ENCODE measurements at places on chromosomes 7 and 10.

DNA sequence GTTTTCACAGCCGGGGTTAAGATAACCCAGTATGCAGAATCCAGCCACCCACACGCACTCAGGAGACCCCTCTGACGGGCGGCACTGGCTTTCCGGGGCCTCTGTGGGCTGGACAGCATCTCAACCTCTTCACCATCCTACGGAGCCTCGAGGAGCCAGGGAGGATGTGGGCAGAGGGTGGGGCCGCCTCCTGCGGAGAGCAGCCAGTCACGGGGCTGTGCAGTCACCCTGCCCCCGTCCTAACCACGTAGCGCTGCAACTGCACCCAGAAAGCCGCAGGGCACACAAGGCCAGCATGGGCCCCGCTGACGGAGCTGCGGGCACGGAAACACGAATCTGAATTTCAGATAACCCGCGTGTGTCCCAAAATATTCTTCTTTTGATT is 270.3 kb downstream of the ELFN1 start:
- DNase-seq: no peak

DNA sequence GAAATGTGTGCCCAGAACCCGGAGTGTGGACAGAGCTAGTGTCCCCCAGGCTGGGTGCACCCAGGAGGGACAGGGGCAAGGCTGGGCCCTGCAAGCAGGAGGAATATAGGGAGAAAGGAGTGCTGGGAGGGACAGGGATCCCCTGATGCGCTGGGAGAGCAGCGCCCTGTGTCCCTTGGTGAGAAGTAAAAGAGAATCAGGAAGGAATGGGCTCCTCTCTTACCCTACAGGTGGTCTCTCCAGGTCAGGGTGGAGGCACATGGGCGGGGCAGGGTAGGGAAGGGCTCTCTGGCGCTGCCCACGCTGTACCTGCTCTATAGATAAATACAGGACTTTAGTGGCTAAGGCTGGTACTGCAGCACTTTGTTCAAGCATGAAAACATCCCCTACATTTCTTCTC is 753.8 kb downstream of the GRID1 start:
- no peak for DNase-seq

- DNase-seq: no peak
Observed at GRCh38 chr7:127380479-127380878, 12.0 kb downstream of the ZNF800 start.

- DNase-seq: no peak
Observed at GRCh38 chr10:92350411-92350810, 59.4 kb downstream of the MARCHF5 start.

DNA sequence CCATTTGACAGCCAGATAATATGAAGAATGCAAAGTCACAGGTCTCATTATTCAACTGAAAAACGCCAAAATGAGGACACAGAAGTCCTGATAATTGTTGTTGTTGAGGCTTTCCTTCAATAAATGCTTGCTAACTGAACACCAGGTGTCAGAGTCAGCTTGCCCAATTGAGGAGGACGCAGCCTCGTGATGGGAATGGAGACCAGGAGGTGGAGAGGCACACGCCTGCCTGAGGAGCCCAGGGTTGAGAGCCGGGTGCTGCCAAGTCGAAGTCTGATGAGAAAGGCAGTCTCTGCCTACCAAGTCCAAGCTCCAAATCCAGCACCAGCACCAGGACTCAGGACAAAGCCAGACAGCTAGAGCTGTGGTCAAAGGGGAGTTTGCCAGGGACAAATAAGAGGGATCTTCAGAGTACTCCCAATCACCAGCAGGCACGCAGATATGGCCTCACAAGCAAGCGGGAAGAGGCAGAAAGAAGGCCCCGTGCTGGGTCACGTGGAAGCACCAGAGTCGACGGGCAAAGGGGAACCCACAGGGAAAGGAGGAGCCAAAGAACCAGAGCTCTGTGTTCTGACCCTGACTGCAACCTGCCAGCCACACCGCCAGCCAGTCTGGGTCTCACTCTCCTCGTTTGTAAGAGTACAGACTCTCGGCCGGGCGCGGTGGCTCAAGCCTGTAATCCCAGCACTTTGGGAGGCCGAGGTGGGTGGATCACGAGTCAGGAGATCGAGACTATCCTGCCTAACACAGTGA is 47.6 kb downstream of the VOPP1 start:
- DNase-seq: no peak

GRCh38 chr7:77473229-77474005 is 57.3 kb upstream of the GSAP start:
- DNase-seq: no peak

GRCh38 chr7:128962899-128963298 is 25.2 kb downstream of the IRF5 start:
- DNase-seq: no peak

DNA sequence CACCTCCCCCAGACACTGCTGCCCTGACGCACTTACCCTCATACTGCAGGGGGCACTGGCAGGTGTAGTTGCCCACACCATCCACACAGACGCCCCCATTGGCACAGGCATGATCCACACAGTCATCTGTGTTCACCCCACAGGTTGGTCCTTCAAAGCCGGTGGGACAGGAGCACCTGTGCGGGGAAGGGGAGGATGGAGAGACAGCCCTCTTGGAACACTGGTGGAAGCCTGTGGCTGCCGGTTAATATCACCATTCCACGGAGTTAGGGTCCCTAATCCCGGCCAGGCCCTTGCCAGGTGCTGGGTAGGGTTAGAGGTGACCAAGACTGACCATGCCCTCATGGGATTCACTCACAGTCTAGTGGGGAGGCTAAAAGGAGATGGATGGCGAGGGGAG is 171.8 kb downstream of the SLIT1 start:
- no peak for DNase-seq

DNA sequence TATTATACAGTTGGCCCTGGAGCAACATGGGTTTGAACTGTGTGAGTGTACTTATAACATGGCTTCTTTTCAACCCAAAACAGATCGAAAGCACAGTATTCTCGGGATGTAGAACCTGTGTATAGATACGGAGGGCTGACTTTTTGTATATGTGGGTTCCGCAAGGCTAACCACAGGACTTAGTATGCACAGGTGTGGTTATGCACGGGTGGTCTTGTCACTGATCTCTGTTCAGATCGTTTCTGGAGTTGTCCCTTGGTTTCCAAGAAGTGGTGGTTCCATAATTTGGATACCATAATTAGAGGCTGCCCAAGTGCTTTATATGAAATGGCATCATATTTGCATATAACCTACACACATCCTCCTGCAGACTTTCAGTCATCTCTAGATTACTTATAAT is 10.9 kb upstream of the BHLHA15 start:
- DNase-seq: no peak

DNA sequence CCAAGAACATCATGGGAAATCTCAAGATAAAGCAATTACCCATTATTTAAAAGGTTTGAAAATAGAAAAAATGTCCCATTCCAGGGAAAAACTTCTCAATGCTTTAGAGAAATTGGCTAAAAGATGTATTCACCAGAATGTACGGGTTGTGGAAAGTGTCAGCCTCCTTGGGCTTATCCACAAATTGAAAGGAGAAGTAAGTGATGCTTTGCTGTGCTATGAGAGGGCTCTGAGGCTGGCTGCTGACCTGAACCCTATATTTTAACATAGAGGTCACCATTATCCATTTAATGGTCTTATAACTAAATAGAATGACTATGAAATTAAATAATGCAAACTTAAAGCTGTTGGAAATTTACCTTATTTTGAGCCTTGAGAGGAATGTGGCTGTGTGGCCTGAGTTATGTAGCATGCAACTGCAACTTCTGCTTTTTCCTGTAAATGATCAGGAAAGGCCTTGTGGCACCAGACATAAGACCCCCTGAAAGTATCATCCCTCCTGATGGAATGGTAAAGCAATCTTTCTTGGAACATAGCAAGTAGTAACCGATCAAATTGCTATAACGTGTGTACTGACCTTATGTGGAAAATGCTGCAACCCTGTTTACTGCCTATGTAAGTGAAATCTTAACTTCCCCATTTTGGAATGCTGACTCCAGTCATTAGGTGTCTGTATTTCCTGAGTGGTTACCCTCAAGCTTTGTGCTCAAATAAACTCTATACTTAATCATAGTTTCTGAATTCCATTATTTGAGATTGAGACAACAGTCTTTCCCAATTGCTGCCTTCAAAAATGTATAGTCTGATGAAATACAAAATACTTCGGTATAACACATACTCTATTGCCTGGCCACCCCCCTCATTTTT is 6.9 kb downstream of the IFIT1B start:
- DNase-seq: no peak

GRCh38 chr10:69638642-69639041 is 8.6 kb downstream of the FAM241B start:
- DNase-seq: no peak

GRCh38 chr10:124173298-124173900 is 80.0 kb upstream of the CHST15 start:
- DNase-seq: no peak

- DNase-seq: no peak
Observed at GRCh38 chr7:128366300-128366699, 4.8 kb upstream of the PRRT4 start.

DNA sequence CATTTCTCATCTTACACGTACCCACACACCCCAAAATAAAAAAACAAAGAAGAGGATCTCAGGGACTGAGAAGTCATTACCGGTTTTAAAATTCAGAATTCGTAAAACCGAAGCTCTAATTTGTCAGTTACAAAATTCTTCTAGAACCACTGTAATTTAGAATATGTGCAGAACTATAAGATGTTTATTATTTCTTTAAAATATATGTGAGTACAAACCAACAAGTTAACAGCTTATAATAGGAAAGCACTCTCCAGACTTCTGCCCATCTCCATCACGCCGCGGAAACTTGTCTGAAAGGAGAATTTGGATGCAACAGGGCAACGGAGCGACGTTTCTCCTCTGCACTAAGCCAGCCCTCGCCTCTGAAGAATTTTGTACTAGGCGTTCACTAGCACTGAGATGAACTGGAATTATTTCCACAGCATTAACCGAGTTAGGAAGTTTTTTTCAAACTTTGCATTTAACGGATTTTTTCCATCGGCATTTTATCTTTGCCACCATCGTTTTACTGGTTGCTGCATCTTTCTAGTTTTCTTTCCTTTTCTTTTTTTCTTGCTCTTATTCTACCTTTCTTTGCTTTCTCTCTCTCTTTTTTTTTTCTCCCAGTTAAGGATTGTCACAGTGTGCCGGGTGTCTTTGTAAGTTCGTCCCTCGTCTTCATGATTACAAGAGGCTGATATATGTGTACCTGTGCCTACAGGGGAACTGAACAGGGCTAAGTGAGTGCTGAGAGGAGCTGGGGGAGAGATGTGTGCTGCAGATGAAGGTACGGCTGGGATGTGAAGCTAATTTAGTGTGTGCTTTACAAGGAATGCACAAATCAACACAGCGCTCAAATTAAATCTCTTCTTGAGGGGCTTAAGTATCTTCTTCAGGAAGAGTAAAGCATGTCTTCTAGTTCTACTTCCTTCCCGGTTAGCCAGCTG is 295.9 kb upstream of the NFE2L3 start:
- no peak for DNase-seq

Measured in H1 (cell line).